Stimulated activated CD4-positive, alpha-beta T cell treated with anti-CD3 and anti-CD28 coated beads, Interleukin-12 subunit alpha, Interleukin-12 subunit beta, amount 100 ng/mL, for 48 hours (primary cell): ENCODE measurements at places on chromosomes 2 and 18.

DNA sequence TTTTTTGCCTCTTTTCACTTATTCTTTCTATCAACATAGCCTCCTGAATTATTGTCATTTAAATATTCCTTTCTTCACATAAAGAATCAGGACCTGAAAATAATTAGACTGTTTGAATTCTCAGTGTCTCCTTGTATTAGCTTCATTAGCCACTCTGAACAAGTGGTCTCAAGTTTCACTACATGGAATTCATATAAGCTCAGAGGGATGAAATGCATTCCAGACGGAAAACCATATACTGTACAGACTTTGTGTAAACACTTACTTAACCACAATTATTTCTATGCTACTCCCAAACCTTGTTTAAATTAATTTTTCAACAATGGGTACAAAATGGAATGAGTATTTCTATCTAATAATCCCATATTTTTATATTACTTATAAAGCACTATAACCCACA, 53.4 kb downstream of the CHN1 start:
- DNase-seq = no peak

DNA sequence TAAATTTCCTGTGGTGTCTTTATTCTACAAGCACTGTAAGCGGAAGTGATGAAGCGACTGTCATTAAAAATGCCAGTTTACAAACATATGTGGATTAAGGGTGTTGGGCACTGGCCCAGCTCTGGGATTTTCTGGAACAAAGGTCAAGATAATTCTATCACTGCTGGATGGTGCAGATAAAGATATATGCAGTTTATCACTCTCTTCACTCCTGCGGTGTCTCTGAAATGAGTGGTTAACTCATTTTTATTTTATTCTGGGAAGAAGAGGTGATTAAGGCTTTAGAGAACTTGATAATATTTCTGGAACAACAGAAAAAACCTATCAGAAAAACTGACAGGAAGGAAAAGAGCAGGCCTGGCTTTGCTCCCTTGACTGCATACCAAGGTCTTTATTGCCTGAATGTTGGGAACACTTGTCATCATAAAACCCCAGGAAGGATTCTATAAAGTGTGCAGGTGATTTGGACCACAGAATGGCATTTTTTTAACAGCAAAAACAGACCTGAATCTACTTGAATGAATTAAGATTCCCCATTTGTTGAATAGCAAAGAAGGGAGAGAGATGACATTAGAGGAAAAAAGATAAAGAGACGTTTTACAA, 32.4 kb downstream of the ABCB11 start:
- DNase-seq = no peak

- DNase-seq = no peak
These were observed 17.8 kb upstream of the TCF4 start for GRCh38 chr18:55605733-55606338.

GRCh38 chr2:120765678-120766469, 30.2 kb downstream of the GLI2 start:
- no peak for DNase-seq

DNA sequence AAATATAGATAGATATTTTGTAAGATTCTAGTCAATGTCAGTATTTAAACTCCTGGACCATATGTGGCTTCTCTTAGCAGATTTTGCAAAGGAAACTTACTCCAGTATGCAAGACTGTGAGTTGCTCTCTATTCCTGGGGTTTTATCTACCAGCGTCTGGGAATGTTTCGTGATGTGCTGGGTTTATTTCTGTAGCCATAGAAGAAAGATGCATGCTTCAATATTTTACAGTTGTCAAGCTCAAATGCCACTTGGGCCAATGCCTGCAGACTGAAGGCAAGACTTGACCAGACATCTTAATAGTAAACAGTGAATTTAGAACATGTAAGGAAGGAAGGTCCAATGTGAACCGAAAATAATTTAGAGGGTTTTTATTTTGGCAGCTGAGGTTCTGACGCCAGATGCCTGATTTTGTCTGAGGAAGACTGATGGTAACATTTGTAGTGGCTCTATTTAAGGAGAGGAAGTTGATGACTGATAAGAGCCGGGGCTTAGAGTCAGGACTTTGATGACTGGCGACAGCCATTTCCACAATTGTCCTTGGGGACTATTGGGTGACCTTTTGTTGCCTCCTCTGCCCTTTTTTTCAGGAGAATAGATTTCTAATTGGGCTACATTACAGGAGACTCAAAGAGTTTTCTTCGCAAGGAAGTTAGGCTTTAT, 154.3 kb downstream of the RAPGEF4 start:
- DNase-seq = no peak

- no peak for DNase-seq
These were observed 137.3 kb downstream of the GALNT14 start for GRCh38 chr2:31000970-31001369.

DNA sequence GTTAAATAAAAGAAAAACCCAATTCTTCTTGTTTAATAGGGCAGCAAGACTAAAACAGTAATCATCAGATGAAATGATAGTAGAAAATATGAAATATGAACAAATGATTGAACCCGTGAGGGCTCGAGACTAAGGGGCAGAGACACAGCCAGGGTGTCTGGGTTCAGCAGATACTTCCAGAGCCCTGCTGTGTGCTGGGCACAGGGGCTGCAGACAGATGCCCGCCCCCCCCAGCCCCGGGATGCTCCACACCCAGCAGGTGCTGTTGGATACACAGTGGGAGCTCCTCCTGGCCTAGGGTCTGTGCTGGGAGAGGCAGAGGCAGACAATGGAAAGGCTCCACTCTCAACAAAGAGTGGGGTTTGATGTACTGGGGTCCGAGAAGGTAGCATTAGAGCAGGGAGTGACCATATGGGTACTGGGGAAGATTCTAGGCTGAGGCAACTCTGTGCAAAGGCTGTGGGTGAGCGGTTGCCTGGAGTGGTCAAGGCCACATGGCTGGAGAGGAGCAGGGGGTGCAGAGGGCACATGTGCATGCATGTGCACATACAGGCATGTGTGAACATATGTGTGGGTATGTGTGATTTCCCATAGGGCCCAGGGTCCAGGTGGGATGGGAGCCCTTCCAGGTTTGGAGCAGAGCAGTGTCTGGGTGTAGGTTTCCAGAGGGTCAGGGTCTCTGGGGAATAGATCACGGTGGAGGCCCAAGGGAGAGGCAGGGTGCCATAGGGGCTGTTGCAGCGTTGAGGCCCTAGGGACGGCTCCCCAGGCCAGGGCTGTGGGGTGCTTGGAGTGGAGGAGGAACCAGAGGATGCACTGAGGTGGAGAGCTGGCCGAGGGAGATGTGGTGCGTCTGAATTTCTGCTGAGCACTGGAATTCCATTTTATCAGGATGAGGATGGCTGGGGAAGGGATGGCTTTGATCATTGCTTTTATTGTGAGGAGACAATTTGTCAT, 36.7 kb downstream of the LDLRAD4 start:
- DNase-seq = no peak
